ENCODE measurements at places on chromosomes 4 and X. TPM values are rescaled to one million over a fixed set of nuclear protein-coding genes. Genes with fewer than 3 reads are reported as not detected.

The IL3RA gene
- polyA plus RNA-seq: 5.4 TPM

The ACSL1 gene
- 13.8 TPM for polyA plus RNA-seq

The CNKSR2 gene
- polyA plus RNA-seq: 1.3 TPM

The KDR gene
- polyA plus RNA-seq: 14.5 TPM

The HSFX2 gene
- polyA plus RNA-seq: not detected

The MAGED1 gene
- polyA plus RNA-seq: 155 TPM

The ART3 gene
- polyA plus RNA-seq: 0.99 TPM

The IL1RAPL2 gene
- 0.16 TPM for polyA plus RNA-seq

The SOWAHB gene
- 3.9 TPM for polyA plus RNA-seq

The UCP1 gene
- not detected for polyA plus RNA-seq

The HMGN5 gene
- 20.3 TPM for polyA plus RNA-seq

The PCSK1N gene
- 178 TPM for polyA plus RNA-seq

The CAPN6 gene
- 7.3 TPM for polyA plus RNA-seq

Data from large intestine (tissue), 12 donors.